Stimulated activated CD8-positive, alpha-beta memory T cell treated with anti-CD3 and anti-CD28 coated beads, Interleukin-15, amount 100 ng/mL, for 4 hours (primary cell): ENCODE measurements at places on chromosomes 12 and 14.

DNA sequence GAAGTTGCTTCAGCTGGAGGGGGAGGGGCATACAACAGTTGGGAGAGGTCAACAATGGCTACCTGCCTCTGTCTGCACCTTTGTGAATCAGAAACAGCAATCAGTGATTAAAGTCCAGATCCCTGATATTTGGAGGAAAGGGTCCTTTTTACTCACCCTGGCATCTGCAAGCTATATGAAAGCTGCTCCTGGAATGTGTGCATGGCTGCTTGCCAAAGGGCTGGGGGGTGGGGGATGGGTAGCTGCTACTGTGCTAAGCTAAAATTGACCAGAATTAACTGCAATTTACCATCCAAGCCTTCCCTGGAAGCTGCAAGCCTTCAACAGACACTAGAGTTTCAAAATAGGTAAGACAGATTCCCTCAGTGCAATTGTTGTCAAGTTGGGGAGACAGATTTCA, 13.5 kb upstream of the GTF2A1 start:
- DNase-seq, result no peak

GRCh38 chr12:6555018-6555691, 687 bp downstream of the IFFO1 start:
- no peak for DNase-seq

GRCh38 chr12:27524839-27525753, 1.1 kb downstream of the PPFIBP1 start:
- no peak for DNase-seq

GRCh38 chr14:42323426-42323825, 716.8 kb downstream of the LRFN5 start:
- DNase-seq, result no peak

DNA sequence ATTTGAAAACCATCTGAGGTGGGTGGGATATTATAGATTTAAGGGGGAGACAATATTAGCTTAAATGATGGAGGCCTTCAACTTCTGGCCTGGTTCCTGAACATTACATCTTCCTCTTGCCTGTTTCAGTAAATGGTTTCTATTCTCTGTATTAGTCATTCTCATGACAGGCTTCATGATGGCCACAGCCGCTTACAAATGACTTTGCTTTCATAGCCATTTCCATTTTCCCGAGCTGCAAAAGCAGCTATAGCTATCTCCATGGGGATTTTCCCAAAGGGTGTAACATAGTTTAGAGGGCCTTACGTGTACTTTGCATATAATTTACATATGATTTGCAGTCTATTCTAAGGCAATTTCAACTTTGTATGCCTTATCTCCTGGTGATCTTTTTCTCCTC, 121.8 kb downstream of the NRXN3 start:
- no peak for DNase-seq

- DNase-seq, result peak; percentile 20
Observed at GRCh38 chr12:45655186-45655585, 74.3 kb upstream of the ARID2 start.

- DNase-seq, result no peak
Observed at GRCh38 chr12:13044906-13045299, 722 bp downstream of the FAM234B start.

- DNase-seq, result no peak
Observed at GRCh38 chr14:94481468-94482131, 5.6 kb upstream of the SERPINA9 start.

- DNase-seq, result no peak
Observed at GRCh38 chr12:122421821-122422729, at the start of gene CLIP1. Gene CLIP1 (minus strand): TSS chr12:122422669. CDS start chr12:122380452, 42,217 bp downstream.

- no peak for DNase-seq
Observed at GRCh38 chr12:76706101-76706500, 57.8 kb upstream of the ZDHHC17 start.

- DNase-seq, result no peak
Observed at GRCh38 chr14:68504861-68505260, 288.0 kb downstream of the ZFP36L1 start.

GRCh38 chr12:40202095-40203059, 22.4 kb upstream of the LRRK2 start:
- DNase-seq, result no peak

DNA sequence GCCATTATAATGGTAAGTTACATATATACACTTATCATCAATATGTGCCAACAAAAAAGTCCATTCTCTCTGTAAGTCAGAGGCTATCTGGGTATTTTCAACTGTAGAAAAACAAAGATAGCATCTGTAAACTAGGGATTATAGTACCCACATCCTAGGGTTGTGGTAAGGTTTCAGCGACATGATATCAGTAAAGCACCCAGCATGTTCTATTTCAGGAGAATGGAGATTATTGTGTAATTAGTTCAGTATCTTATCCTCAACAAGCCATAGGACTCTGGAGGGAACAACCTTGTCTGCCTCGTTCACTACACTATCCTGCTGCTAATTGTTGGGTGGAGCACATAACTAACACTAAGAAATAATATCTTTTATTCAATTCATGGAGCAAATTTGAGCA, 19.7 kb upstream of the CKAP4 start:
- no peak for DNase-seq

- DNase-seq, result no peak
Observed at GRCh38 chr14:73935666-73936065, 14.2 kb downstream of the FAM161B start.

DNA sequence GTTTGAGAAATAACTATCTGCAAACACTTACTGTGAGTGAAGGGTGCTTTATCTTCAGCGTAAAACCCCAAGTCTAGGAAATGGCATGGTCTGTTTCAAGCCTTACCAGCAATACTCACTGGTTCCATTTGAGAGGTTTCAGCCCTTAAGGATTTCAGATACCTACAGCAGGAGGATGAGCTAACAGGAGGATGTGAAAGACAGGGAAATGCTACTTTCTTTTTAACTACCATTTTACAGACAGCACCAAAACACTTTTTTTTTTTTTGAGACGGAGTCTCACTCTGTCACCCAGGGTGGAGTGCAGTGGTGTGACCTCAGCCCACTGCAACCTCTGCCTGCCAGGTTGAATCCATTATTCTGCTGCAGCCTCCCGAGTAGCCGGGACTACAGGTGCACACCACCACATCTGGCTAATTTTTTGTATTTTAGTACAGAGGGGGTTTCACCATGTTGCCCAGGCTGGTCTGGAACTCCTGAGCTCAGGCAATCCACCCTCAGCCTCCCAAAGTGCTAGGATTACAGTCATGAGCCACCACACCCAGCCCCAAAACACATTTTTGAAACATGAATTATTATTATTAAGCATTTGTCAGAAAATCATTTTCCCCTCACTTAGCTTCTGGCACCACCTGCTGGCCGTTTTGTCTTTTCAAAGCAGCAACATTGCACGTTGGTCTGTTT, 4.6 kb downstream of the MTRFR start:
- DNase-seq, result peak; percentile 50

DNA sequence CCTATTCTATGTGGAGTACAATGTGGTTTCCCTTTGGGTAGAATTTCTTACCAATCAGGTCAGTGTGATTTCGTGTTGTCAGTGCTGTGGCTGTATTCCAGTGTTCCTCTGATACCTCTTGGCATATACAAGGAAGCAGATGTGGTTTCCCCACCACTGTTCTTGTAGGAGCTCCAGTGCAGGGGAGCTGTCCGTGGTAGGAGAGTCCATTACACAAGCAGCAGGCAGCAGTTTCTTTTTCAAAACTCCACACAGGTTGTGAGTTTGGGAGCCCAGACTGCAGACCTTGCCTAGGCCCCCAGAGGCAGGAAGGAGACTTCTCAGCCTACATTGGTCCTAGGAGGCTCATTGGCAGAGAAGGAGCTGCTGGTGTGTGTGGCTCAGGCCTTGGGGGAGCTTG, 452.8 kb downstream of the AACS start:
- no peak for DNase-seq

- no peak for DNase-seq
Observed at GRCh38 chr12:88650715-88651114, 70.4 kb upstream of the KITLG start.

- DNase-seq, result no peak
Observed at GRCh38 chr14:93132472-93133065, 16.8 kb upstream of the ITPK1 start.

DNA sequence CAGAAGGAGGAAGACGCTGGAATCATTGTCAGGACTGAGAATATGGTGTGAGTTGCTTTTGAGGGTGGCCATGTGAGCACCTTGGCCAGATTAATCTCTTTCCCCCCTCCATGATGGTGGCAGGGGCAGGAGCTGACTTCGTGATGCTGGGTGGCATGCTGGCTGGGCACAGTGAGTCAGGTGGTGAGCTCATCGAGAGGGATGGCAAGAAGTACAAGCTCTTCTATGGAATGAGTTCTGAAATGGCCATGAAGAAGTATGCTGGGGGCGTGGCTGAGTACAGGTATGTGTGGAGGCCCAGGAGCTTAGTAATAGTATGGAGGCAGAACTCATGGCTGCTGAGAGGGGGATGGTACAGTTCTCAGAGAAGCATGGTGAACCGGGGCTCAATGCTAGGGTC, 4.3 kb downstream of the TINF2 start:
- no peak for DNase-seq

DNA sequence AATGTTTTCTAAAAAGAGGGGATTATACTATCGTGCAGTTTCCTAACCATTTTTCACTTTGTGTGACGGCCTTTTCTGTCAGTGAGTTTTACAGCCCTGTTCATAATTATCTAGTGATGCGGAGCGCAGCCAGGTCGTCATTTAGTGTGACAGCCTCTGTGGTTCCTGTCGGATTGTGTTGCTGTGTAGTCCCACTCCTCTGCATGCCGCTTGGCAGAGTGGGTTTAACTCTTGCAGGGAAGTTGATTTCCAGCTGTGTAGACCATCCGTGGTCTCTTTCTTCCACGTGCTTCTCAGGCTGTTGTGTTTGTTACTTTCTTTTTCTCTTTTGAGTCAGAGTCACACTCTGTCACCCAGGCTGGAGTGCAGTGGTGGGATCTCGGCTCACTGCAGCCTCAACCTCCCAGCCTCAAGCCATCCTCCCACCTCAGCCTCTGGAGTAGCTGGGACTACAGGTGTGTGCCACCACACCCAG, 8.6 kb downstream of the RAN start:
- DNase-seq, result peak; percentile 3

GRCh38 chr12:53180931-53181645, 363 bp upstream of the CSAD start:
- DNase-seq, result no peak

GRCh38 chr12:31813305-31813704, 84.5 kb upstream of the AMN1 start:
- DNase-seq, result no peak

- DNase-seq, result no peak
Observed at GRCh38 chr12:121089031-121089812, 43.5 kb upstream of the P2RX7 start.

DNA sequence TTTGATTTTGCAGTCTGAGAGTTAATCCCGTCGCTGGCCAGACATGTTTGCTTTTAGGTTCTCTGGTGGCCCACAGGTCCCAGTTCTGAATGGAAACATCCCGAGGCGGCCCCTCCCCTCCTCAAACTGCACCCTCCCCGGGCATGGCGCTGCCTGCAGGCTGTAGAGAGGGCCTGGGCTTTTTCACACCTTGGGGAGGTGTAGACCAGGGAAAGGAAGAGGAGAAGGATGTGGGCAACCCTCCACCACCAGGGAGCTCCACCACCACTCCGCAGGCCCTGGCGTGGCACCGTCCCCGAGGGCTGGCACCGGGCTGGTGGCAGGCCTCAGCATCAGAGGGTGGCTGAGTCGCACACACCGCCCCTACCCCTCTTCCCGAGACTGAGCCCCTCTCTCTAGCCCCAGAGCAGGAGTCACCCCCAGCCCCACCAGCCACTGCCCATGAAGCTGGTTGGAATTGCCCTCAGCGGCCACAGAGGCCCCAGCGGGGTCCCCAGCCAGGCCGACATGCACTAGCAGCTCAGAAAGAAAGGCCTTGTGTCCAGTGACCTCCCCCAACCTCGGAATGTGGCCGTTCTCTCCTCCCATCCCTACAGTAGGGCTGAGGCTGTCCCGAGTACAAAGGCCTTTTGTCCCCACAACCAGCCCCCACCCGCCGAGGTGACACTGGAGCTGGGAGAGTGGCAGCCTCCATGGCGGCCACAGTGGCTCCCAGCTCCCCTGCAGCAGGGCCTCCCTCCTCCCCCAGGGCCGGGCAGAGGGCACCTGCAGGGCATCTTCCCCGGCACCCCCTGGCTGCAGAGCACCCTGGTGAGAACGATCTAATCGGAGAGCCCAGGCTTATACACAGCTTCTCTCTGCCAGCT, 23.5 kb upstream of the INF2 start:
- DNase-seq, result no peak

GRCh38 chr14:85390236-85390635, 139.7 kb upstream of the FLRT2 start:
- no peak for DNase-seq

DNA sequence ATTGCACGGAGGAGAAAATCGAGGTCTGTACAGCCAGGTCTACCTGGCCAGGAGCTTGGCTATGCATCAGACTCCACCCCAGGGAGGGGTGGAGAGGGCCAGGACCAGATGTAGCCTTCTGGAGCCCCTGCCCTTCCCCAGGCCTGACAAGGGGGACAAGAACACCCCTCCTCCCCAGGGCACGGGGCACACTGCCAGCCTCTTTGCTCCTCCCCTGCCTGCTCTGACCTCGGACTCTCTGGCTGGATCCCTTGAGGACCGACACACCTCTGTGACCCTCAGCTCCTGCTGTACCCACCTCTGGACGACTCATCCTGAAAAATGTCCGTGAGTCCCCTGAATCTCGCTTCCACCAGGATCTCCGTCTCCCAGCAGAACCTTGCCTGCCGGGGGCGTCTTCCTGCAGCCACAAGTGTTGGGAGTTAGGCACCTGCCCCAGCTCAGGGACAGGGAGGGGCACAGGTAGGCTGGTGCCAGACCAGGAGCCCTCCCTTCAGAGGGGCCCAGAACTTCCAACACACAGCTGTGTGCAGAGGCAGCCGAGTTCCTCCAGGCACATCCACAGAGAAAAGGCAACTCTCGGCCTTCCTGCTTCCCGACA, 21.8 kb downstream of the AHNAK2 start:
- no peak for DNase-seq

DNA sequence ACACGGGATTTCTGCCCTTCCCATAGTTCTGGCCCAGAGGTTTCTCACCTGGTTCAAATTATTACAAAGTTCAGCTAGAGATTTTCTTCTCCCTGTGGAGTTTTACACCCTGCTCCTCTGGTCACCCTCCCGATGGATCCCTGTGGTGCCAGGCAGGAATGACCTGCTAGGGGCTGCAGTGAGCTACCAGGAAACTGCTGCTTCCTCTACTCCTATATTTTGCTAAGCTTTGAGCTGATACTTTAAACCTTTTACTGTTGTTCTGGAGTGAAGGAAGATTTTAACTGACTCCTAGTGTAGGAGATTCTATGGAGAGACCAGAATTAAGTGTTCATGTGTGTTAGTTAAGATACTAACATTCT, 30.4 kb upstream of the LRIG3 start:
- no peak for DNase-seq

DNA sequence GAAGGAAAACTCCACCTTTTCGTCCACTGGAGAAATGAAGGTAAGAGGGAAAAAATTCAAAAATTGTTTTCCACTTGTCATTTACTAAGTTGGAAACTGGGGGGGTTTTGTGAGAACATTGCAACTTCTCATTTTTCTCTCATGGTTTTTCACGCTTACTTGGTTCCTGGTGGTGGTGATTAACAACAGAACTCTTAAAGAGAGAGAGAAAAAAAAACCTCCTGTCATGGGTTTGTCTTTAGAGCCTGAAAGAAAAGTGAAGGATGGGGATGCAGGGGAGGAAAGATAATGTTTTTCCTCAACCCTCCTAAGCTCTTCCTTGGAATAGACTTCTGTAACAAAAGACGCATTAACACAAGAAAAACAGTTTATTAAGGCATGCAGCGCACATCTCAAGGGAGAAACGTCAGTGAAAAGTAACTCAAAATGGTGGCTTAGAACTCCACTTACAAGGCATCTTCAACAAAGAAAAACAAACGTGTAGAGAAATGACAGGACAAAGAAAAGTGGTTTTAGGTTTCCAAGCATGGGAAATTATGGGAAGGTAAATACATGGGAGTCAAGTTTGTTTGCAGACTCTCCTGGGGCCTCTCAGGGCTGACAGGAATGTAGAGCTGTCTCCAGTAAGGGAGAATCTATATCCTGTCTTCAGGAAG, 81.9 kb upstream of the ATF7IP start:
- no peak for DNase-seq
